Ascending aorta (tissue), 2 donors: ENCODE measurements at places on chromosomes 13 and 19.

DNA sequence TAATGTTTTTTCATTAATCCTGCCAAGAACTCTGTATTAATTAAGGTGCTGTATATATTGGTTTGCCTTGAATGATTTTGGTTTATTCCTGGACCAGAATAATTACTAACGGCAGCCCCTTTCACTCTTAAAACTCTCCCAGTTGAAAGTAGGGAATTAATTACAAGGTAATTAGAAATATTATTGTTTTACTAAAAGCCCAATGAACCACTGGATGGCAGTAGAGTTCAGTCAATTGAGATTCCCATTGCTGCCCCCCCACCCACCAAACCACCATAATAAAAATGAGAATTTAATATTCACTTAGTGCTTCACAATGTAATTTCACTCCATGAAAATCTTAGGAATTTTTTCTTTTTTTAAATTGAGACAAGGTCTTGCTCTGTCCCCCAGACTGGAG lies 13.7 kb downstream of the WBP4 start:
- DNase-seq: no peak

- DNase-seq: no peak
Measured at GRCh38 chr13:113654175-113654560, 3.8 kb downstream of the ATP4B start.

- DNase-seq: peak; percentile 74
Measured at GRCh38 chr13:111153977-111154332, 38.8 kb downstream of the ARHGEF7 start.

- no peak for DNase-seq
Measured at GRCh38 chr19:2902590-2903218, 2.0 kb downstream of the ZNF57 start.

DNA sequence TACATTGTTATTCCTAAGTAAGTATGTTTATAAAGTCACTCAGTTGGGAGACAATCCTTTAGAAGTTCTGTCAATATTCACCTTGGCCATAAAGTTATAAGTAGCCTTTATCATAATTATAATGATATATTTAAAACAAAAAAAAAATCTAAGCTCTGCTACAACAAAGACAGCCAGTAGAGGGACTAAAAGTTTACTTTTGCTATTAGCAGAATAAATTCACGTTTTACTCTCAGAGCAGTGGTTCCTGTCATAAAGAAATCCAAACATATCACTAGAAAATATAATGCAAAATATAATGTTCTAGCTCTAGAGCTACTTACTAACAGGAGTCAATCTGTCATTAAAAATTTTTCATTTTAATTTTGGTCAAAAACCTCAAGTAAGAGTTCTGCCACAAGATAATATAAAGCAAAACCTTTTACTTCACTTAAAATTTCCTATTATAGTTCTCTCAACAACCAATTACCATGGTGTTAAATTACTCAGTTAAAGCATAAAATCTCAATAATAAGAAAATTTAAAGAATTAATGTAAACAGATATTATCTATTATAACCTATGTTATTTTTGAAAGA lies 17.7 kb downstream of the INTS6 start:
- no peak for DNase-seq

DNA sequence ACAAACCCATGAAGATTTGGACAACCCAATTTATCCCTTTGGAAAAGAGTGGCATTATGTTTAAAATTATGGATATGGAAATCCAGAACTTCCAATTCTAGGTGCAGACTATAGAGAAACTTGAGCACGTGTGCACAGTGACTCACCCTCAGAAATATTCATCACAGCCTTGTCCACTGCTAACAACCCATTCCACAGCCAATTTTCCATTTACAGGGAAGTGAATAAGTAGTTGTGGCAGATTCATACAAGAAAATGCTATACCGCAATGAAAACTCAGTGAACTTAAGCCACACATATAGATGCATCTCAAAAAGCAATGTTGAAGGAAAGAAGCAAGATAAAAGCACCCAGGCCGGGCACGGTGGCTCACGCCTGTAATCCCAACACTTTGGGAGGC lies 133.3 kb downstream of the USP12 start:
- no peak for DNase-seq

DNA sequence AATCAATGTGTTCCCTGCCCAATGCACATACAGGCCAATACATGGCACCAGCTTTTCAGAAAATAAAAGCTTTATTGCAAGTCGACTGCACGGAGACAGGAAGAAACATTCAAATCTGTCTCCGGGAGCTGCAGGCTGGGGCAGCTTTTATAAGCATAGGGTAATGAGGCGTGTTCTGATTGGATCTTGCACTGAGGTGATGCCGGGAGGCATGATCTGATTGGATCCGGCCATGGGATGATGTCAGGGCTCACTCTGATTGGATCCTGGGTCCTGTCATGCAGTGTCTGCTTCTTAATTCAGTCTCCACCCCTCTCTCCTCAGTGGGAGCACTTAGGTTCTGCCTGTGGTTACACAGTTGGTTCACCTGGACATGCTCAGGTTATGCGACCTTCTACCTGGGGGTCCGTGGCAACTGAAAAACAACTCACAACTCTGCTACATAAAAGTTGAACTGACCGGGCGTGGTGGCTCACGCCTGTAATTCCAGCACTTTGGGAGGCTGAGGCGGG lies 11.8 kb upstream of the FBN3 start:
- no peak for DNase-seq

GRCh38 chr19:31541396-31541795 lies 192.2 kb upstream of the TSHZ3 start:
- no peak for DNase-seq

DNA sequence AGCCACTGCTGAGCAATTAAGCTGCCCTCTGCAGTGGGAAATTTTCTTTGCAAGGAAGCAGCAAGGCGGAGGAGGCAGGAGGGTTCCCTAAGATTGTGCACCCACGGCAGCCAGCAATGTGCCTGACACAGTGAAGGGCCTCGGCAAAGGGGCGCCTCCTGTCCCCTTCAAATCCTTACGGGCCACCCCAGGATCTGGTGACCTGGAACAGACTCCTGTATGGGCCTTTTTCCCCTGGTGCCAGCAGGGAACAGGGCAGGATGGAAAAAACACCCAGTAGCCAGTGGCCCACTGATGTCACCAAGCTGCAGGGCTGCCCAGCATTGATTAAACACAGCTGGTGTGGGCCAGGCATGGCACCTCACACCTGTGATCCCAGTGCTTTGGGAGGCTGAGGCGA lies 86.7 kb downstream of the GNG7 start:
- DNase-seq: no peak

DNA sequence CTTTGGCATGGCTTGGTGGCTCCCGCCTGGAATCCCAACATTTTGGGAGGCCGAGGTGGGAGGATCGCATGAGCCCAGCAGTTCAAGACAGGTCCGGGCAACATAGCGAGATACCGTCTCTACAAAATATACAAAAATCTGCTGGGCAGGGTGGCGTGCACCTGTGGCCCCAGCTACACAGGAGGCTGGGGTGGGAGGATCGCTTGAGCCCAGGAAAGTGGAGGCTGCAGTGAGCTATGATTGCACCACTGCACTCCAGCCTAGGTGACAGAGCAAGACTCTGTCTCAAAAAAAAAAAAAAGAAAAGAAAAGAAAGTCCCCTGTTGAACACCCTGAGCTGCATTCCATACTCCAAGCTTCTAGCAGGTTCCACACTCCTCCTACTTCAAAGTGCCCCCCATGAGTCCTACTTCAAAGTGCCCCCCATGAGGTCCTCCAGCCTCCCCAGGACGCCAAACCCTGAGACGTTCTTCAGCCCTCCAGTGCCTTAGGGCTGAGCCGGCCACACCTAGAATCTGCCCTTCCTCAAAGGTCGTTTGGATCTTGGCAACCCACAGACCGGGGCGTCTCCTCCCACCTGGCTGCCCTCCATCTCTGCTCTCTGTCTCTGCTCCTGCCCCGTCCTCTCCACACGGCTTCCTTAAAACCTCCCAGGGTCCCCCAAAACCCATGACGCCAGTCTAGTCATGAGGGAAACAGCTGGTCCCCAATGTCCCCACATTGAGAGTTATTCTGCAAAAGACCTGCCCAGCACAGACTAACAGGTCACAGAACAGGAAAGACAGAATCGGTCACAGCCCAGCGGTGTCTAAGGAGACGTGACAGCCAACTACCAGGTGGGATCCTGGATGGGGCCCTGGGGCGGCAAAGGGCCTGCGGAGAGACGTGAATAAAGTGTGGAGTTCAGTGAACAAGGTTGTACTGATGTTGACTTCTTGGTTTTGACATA lies 4.8 kb downstream of the TJP3 start:
- DNase-seq: no peak

- DNase-seq: no peak
Measured at GRCh38 chr13:46801858-46802257, 4.9 kb upstream of the ESD start.

DNA sequence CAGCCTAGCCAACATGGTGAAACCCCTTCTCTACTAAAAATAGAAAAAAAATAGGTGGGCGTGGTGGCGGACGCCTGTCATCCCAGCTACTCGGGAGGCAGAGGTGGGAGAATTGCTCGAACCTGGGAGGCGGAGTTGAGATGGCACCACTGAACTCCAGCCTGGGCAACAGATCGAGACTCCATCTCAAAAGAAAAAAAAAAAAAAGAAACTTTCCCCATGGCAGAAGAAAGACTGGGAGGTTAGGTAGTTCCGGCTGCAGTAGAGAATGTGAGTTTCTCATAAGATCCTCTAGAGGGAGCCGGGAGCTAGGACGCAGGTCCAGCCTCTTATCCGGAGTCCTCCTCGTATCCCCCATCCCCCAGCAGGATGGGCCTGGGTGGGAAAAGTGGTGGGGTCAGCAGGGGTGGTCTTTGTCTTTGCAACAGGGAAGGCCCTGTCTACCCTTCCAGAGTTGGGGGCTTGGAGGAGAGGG lies 13.2 kb upstream of the CREB3L3 start:
- DNase-seq: no peak

- no peak for DNase-seq
Measured at GRCh38 chr13:60268203-60268555, 104.5 kb upstream of the DIAPH3 start.

GRCh38 chr19:14277608-14278007 lies 71.6 kb upstream of the ADGRL1 start:
- no peak for DNase-seq

GRCh38 chr19:31262725-31263191 lies 86.5 kb downstream of the TSHZ3 start:
- no peak for DNase-seq
